ENCODE measurements at places on chromosomes 2 and 18. TPM values are rescaled to one million over a fixed set of nuclear protein-coding genes. Genes with fewer than 3 reads are reported as not detected.

Gene VSNL1
- 19.6 TPM for total RNA-seq

Gene HADHB
- 101 TPM for total RNA-seq

GRCh38 chr2:128374711-128375413 is 56.2 kb upstream of the HS6ST1 start:
- H3K27me3 ChIP-seq, result peaks cover 7% of the 10 kb centered on the region
- no peaks in the 10 kb centered on the region for H3K36me3 ChIP-seq
- H3K4me1 ChIP-seq, result peaks cover 8% of the 10 kb centered on the region
- H3K27ac ChIP-seq, result no peak overlapping the region

DNA sequence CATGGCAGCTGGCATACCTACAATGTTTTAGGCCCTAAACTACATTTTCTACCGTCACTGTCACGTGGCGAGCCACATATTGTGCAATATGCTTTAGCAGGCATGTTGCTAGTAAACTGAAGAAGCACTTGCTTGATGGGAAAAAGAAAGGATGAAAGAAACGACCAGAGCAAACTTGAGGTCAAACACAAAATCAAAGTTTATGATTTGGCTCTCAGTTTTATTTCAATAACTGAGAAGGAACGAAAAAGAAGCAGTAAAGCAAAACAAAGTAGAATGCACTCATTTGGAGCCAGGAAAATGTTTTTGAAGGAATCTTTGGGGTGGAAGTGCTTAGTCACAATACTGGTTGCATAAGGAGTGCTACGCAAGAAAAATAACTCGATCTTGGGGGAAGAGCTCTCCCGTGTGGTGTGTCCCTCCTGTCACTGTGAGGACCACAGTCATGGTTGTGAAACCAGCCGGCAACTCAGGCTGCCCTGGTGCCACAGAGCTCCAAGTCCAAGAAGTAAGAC is 349.8 kb downstream of the RBM43 start:
- H3K27me3 ChIP-seq, result no peaks in the 10 kb centered on the region
- H3K4me3 ChIP-seq, result no peak overlapping the region
- H3K27ac ChIP-seq, result no peak overlapping the region
- no peak for DNase-seq
- H3K4me1 ChIP-seq, result no peaks in the 10 kb centered on the region

DNA sequence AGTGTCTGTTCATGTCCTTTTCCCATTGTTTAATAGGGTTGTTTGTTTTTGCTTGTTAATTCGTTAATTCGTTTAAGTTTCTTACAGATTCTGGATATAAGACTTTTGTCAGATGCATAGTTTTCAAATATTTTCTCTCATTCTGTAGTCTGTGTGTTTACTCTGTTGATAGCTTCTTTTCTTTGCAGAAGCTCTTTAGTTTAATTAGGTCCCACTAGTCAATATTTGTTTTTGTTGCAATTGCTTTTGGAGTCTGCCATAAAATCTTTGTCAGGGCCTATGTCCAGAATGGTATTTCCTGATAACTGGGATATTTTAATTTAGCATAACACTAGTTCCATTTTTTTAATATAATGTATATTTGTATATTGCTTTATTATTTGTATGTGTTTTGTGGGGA is 1380.1 kb downstream of the SUCLG1 start:
- H3K4me3 ChIP-seq, result no peak overlapping the region
- H3K4me1 ChIP-seq, result peaks cover 21% of the 10 kb centered on the region
- H3K36me3 ChIP-seq, result no peaks in the 10 kb centered on the region
- H3K27ac ChIP-seq, result no peak overlapping the region

DNA sequence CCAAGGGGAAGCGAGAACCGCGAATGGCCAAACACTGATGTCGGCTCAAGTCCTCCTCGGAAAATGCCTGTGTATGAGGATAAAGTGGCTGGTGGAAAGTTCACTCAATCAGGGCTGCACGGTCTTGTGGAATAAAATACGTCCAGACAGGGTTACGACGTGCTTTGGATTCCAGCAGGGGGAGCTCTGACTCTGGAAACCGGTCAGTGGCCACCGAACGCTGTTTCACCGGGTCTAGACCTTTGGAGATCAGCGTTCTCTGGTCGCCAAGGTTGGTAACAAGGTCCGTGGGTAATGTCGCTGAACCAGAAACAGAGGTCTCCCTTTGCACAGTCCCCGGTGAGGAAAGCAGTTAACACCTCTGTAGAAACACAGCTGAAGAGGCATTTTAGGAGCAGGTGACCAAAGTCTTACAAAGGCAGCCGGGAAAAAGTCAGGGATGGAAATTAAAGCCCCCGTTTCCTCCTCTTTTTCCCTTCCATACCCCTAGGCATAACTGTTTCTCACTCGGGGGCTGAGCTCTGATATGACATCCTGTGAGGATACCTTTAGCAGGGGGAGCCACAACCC is 47.8 kb downstream of the CDCA7 start:
- no peak overlapping the region for H3K27ac ChIP-seq
- no peaks in the 10 kb centered on the region for H3K36me3 ChIP-seq
- DNase-seq, result peak; percentile 89
- H3K4me1 ChIP-seq, result peaks cover 17% of the 10 kb centered on the region

- H3K4me1 ChIP-seq, result peaks cover 6% of the 10 kb centered on the region
- no peak overlapping the region for H3K27ac ChIP-seq
- no peak overlapping the region for H3K4me3 ChIP-seq
- H3K27me3 ChIP-seq, result no peaks in the 10 kb centered on the region
- peaks cover 10% of the 10 kb centered on the region for H3K36me3 ChIP-seq
Observed at GRCh38 chr2:26238311-26238958, 6.0 kb downstream of the HADHA start.

DNA sequence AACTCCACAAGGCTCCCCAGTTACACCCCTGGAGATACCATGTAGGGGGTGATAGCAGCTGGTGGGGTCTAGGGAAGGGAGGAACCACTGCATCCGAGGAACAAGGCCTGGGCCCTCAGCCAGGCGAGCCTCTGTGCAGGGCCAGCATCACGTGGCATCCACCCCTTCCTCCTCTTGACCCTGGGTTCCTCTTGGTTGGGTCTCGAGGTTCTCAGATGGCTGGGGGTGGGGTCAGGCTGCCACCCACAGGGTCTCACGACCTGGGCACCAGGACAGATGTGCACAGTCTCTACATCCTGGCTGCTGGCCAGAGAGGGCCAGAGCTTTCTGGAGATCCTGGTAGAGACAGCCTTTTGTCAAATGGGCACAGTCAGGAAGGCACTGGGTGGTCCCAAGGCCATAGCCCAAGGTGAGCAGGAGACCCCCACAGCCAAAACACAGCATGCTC is 10.4 kb downstream of the HS6ST1 start:
- H3K4me3 ChIP-seq, result no peak overlapping the region
- no peak overlapping the region for H3K27ac ChIP-seq
- no peak for DNase-seq
- H3K4me1 ChIP-seq, result peaks cover 12% of the 10 kb centered on the region

DNA sequence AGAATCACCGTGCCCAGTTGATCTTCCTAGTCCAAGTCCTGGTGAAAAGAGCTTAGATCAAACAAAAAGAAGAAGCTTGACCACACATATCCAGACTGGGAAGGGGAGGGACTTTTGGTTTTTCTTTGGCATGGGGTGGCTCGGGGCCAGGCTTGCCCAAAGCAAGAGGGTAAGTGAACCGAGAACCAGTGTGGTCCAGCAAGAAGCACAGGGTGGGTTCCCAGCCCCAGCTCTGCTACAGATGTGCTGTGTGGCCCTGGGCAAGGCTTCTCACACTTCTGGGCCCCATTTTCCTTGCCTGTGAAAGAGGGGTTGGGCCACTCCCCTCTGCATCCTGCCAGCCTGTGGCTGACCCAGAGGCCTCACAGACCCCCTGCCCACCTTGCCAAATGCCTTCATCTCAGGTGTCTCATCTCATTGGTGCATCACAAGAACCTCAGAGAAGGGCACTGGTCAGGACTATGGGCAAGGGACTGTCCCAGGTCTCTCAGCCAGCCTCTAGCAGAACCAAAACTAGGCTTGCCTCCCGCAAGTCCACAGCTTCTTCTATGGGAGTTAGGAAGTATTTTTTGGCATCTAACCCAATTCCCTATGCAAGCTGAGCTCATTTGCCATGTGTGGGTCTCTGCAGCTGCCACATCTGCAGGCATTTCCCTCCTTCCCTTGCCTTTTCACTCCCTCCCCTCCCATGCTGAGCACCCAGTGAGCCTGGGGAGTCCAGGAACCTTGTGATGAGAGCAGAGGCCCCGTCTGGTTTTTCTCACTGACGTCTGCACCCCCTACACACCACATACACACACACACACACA is 6.9 kb downstream of the ATP6V1B1 start:
- peaks cover 14% of the 10 kb centered on the region for H3K4me1 ChIP-seq
- H3K36me3 ChIP-seq, result no peaks in the 10 kb centered on the region
- H3K4me3 ChIP-seq, result no peak overlapping the region
- H3K27me3 ChIP-seq, result peaks cover 13% of the 10 kb centered on the region

Data from endothelial cell (in vitro differentiated cells).